Osteoblast (primary cell): ENCODE measurements at places on chromosomes 7 and 10. TPM values are rescaled to one million over a fixed set of nuclear protein-coding genes. Genes with fewer than 3 reads are reported as not detected.

The IDI2 gene
- total RNA-seq: not detected in 2 replicates

The CALHM1 gene
- total RNA-seq: not detected in 2 replicates

GRCh38 chr7:3321206-3321605, 20.2 kb downstream of the SDK1 start:
- no peak for DNase-seq

DNA sequence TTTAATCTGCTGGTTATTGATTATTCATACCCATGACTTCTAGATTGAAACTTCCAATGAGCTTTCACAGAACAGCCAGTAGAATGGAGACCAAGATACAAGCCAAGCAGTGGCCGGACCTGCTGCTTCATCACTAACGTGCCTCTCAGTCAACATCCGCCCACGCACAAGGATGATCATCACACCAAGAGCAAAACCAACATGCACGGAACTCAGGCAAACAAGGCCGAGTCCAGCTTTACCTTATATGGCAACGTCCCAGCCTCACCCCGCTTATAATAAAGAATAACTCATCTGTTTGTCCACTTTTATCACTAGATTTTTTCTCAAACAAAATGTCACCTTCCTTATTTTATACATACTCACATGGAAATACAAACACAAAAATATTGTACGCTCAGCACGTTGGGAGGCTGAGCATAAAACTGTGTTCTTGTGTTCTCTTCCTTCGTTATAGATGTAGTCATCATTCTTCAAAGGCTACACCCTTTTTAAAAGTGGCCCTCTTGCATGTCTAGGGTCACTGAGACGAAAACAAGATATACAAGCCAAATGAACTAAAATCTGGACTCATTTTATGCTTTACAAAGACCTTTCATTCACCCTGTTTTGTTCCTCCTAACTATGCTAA, 122.7 kb downstream of the SFMBT2 start:
- DNase-seq: no peak
